ENCODE measurements at places on chromosomes 4 and X.
A peak's percentile ranks its signal among the peaks of the same experiment; 100 is the strongest.

GRCh38 chr4:41143311-41144039 lies 70.9 kb downstream of the APBB2 start:
- no peaks in the 10 kb centered on the region for H3K36me3 ChIP-seq
- H3K4me1 ChIP-seq, result no peaks in the 10 kb centered on the region
- no peak overlapping the region for H3K4me3 ChIP-seq
- no peak overlapping the region for H3K27ac ChIP-seq

- H3K4me3 ChIP-seq, result no peak overlapping the region
- H3K36me3 ChIP-seq, result no peaks in the 10 kb centered on the region
- H3K27me3 ChIP-seq, result no peaks in the 10 kb centered on the region
These were observed 54.4 kb upstream of the USP26 start for GRCh38 chrX:133151336-133151735.

DNA sequence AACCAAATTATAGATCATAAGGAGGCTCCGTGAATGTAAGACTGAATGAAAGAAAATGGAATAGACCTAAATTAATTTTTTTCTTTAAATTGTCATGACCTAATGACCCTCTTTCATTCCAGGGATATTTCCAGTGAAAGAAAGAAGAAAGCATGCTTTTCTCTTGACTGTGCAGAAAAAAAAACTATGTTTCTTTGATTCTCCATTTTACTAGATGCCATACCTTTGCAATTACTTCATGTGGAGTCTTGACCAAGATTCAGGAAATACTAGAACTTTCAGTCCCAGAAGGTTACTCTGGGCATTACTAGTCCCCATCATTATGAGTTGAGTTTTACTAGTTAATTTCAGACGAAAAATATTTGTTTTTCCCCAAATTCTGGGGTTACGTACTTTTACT lies 6.4 kb upstream of the COMMD8 start:
- no peak overlapping the region for H3K27ac ChIP-seq
- peaks cover 3% of the 10 kb centered on the region for H3K4me1 ChIP-seq
- peaks cover 2% of the 10 kb centered on the region for H3K36me3 ChIP-seq
- no peak for DNase-seq
- H3K4me3 ChIP-seq, result no peak overlapping the region

GRCh38 chr4:137678796-137679195 lies 146.5 kb upstream of the PCDH18 start:
- H3K36me3 ChIP-seq, result no peaks in the 10 kb centered on the region
- DNase-seq, result no peak
- H3K27me3 ChIP-seq, result no peaks in the 10 kb centered on the region
- no peaks in the 10 kb centered on the region for H3K4me1 ChIP-seq

DNA sequence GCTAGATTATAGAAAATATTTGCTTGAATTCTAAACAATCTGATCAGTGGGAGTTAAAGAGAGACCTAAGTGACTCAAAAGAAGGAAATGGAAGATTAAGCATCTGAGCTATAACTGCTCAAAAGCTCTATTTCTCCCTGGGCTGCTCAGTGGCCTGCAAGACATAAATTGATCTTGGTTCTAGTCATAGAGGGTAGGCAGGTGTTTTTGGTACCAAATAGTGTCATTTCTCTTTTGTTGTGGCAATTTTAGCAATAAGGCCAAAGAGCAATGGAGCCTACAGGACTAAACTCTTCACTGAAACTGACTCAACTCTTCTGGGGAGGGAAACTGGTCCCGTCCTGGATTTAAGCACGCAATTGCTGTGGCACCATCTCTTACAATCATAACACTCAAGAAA lies 33.9 kb upstream of the BMP2K start:
- peaks cover 17% of the 10 kb centered on the region for H3K4me1 ChIP-seq
- no peaks in the 10 kb centered on the region for H3K27me3 ChIP-seq
- H3K36me3 ChIP-seq, result no peaks in the 10 kb centered on the region
- no peak for DNase-seq
- peak overlapping the region; percentile 71 for H3K27ac ChIP-seq

GRCh38 chr4:77264826-77265225 lies 107.8 kb downstream of the CCNG2 start:
- H3K4me3 ChIP-seq, result no peak overlapping the region
- H3K4me1 ChIP-seq, result no peaks in the 10 kb centered on the region
- H3K27ac ChIP-seq, result no peak overlapping the region
- H3K36me3 ChIP-seq, result peaks cover 5% of the 10 kb centered on the region
- peaks cover 3% of the 10 kb centered on the region for H3K27me3 ChIP-seq

DNA sequence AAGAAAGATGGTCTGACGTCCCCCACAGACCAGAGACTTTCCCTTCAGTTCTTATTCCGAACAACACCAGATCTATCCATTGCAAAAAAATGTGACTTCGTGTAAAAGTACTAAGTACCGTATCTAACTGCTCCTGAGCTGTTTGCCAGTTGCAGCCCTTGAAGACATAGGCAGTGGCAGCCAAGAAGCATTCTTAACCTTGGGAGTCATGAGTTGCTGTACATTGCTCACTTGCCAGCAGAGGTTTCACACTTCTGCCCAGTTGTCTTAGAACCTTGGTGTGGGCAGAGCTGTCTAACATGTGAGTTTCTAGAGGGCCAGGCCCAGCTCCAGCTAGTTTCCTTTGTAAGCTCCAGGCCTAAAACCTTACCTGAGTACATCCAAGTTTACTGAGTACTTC lies 10.5 kb upstream of the CHRDL1 start:
- no peak for DNase-seq
- H3K36me3 ChIP-seq, result no peaks in the 10 kb centered on the region
- no peak overlapping the region for H3K4me3 ChIP-seq
- no peaks in the 10 kb centered on the region for H3K4me1 ChIP-seq
- H3K27ac ChIP-seq, result no peak overlapping the region

GRCh38 chrX:48835524-48836329 lies at the start of gene PCSK1N:
Gene PCSK1N (minus strand): TSS chrX:48835610. CDS start chrX:48835532, 78 bp downstream.
- no peak within 1 kb of the TSS for H3K27ac ChIP-seq
- no peak for DNase-seq
- H3K36me3 ChIP-seq, result no peaks in the 10 kb centered on the region
- peaks cover 13% of the 10 kb centered on the region for H3K27me3 ChIP-seq
- H3K4me3 ChIP-seq, result peak within 1 kb of the TSS; percentile 64
- peaks cover 9% of the 10 kb centered on the region for H3K4me1 ChIP-seq

DNA sequence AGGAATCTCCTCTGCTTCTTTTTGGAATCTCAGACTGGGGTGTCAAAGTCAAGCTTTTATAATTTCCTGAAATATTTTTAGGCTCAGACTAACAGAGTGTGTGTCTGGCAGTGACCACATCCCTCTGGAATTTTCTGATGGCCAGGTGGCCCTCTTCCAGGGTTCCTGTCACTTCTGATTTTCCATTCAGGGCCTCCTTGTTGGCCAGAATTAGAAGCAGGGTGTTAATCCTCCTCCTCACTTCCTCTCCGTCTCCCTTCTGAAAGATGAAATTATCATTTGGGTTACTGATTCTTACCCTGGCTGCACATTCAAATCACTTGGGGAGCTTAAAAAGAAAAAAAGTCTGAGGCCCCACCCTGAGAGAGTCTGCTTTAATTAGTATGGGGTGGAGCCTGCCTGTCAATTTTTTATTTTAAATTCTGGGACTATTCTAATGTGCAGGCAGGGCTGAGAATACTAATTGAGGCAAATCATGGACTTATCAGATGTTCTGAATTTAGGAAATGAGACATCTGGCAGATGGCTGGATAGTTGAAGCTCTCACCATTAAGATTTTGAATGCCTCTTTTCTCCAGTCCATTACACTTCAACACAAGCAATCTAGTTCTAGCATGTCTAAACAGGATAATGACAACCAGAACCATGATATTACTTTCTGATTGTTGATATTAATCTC lies 43.2 kb downstream of the HAND2 start:
- no peaks in the 10 kb centered on the region for H3K36me3 ChIP-seq
- peaks cover 2% of the 10 kb centered on the region for H3K27me3 ChIP-seq
- no peak overlapping the region for H3K4me3 ChIP-seq
- H3K27ac ChIP-seq, result no peak overlapping the region
- DNase-seq, result no peak

DNA sequence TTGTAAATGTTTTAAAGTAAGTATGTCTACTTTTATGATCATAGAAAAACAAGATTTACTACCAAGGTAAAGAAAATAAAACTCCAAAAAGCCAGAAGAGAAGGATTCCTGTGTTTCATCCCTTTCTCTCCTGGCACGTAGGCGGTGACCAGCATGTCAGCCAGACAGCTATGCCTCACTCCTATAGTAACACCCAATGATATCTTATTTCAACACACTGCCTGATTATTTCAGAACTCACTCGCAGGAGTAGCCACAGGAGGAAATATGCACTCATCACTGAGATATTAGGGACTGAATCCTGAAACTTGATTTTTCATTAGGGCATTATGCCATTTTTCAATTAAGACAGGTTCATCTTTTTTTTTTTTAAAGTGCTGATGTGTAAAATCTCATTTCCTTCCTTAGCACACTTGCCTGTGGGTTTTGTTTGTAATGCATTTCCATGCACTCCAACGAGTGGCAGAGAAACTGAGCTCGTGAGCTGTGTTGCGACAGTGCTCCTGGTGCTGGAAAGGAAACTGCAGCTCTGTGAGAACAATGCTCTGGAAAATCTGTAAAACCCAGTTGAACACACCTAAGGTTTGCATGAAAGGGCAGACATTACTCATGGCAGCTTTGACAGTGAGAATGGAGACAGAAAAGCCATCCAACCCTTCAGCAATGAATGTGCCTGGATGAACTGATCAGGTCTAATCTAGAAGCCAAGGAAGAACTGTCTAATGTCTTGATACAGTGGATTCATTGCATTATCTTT lies 18.2 kb downstream of the RAI2 start:
- DNase-seq, result no peak
- no peak overlapping the region for H3K4me3 ChIP-seq
- H3K27me3 ChIP-seq, result peaks cover 5% of the 10 kb centered on the region
- no peak overlapping the region for H3K27ac ChIP-seq
- H3K36me3 ChIP-seq, result no peaks in the 10 kb centered on the region

DNA sequence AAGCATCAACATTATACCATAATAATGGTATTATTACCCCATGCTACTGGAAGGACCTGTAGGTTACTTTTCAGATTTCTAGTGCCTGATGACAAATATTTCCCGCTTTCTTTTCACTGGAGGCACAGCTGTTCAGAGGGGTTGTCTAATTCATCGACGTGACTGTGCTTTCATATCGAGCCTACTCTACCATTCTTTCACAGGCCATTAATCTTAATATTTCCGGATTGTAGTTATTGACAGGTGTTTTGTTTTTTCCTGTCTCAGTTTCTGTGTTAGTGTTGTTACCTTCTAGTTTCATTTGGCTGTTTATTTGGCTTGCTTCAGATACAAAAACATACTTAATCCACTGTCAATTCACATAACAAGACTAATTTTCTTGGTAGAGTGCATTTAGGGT lies 330.9 kb downstream of the SPOCK3 start:
- no peak overlapping the region for H3K4me3 ChIP-seq
- no peaks in the 10 kb centered on the region for H3K4me1 ChIP-seq

- no peak for DNase-seq
- H3K27me3 ChIP-seq, result peaks cover 7% of the 10 kb centered on the region
- no peaks in the 10 kb centered on the region for H3K36me3 ChIP-seq
- no peak overlapping the region for H3K27ac ChIP-seq
- peaks cover 5% of the 10 kb centered on the region for H3K4me1 ChIP-seq
These were observed 3.0 kb upstream of the SPATA4 start for GRCh38 chr4:176198316-176198903.

- peaks cover 8% of the 10 kb centered on the region for H3K36me3 ChIP-seq
- H3K4me3 ChIP-seq, result no peak overlapping the region
- H3K4me1 ChIP-seq, result peaks cover 15% of the 10 kb centered on the region
- peak overlapping the region; percentile 67 for H3K27ac ChIP-seq
- H3K27me3 ChIP-seq, result no peaks in the 10 kb centered on the region
- no peak for DNase-seq
These were observed 12.5 kb downstream of the KLHL15 start for GRCh38 chrX:24014388-24015018.

- H3K36me3 ChIP-seq, result peaks cover 12% of the 10 kb centered on the region
- no peaks in the 10 kb centered on the region for H3K27me3 ChIP-seq
- H3K4me3 ChIP-seq, result no peak overlapping the region
- peaks cover 54% of the 10 kb centered on the region for H3K4me1 ChIP-seq
These were observed 53.5 kb upstream of the TBC1D9 start for GRCh38 chr4:140809676-140810075.

- H3K4me3 ChIP-seq, result no peak overlapping the region
- H3K27me3 ChIP-seq, result peaks cover 4% of the 10 kb centered on the region
- no peaks in the 10 kb centered on the region for H3K36me3 ChIP-seq
These were observed 40.1 kb downstream of the EVC start for GRCh38 chr4:5750946-5751665.

DNA sequence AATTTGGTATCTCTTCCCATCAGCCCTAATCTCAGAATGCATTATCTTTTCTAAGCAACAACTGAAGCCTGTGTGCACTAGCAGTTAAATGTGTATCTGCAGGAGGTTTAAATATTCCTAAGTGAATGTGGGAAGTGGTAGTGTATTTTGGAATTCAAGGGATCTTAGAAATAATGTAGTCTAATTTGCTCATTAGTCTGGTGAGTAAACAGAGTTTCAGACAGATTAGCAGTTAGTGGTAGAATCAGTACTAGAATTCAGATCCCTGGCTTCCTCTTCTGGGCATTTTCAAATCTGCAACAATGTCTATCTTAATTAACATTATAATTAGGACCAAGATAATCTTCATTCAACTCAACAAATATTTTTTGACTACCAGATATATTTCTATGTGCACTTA lies 11.7 kb upstream of the CXCL2 start:
- H3K27me3 ChIP-seq, result peaks cover 1% of the 10 kb centered on the region
- no peak overlapping the region for H3K27ac ChIP-seq
- H3K4me3 ChIP-seq, result no peak overlapping the region
- H3K4me1 ChIP-seq, result no peaks in the 10 kb centered on the region
- no peak for DNase-seq
- no peaks in the 10 kb centered on the region for H3K36me3 ChIP-seq

DNA sequence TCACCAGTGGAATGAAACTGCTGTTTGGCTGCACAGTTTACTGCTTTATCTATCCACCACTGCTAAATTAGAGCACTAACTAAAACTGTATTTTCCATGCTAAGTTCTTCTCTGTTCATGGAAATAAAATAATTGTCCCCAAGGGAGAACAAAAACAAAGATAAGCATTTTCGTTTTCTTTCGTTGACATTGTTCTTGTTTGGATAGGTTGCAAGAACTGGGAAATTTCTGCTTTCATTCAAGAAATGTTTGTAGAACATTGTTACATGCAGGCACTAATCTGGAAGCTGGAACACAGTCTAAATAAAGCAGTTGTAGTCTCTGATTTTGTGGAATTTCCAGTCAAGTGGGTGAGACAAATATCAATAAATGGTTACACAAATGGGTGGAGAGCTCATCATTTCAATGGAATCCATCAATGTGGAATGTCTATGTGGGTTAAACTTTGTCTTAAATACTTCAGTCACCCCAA lies 5.8 kb upstream of the CXCL8 start:
- peaks cover 3% of the 10 kb centered on the region for H3K4me1 ChIP-seq
- H3K27me3 ChIP-seq, result peaks cover 10% of the 10 kb centered on the region
- DNase-seq, result no peak

GRCh38 chr4:28462766-28463700 lies 1602.4 kb downstream of the STIM2 start:
- no peak overlapping the region for H3K4me3 ChIP-seq
- no peaks in the 10 kb centered on the region for H3K36me3 ChIP-seq
- no peak for DNase-seq

- H3K27me3 ChIP-seq, result peaks cover 6% of the 10 kb centered on the region
- peaks cover 5% of the 10 kb centered on the region for H3K36me3 ChIP-seq
- H3K27ac ChIP-seq, result no peak overlapping the region
- DNase-seq, result no peak
- H3K4me1 ChIP-seq, result no peaks in the 10 kb centered on the region
These were observed 106.3 kb upstream of the EOLA2 start for GRCh38 chrX:150044556-150044955.
